ENCODE measurements at places on chromosomes 3 and 15. TPM values are rescaled to one million over a fixed set of nuclear protein-coding genes. Genes with fewer than 3 reads are reported as not detected.

DNA sequence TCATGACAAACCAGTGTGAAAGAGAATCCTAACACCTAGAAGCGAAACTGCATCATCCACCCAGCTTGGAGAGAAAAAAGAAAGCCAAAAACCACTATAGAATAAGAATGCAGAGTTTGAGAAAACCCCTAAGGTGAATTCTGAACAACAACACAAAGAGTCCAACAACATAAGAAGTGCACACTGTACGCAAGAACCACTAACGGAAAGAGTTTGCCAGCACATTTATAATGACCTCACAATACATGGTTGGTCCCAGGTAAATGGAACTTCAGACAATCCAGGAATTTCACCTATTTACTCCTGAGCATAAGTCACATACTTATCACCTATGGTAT is 128.3 kb upstream of the BHLHE40 start:
- DNase-seq, result no peak

GRCh38 chr15:70356919-70357318 is 259.2 kb upstream of the TLE3 start:
- no peak for DNase-seq

DNA sequence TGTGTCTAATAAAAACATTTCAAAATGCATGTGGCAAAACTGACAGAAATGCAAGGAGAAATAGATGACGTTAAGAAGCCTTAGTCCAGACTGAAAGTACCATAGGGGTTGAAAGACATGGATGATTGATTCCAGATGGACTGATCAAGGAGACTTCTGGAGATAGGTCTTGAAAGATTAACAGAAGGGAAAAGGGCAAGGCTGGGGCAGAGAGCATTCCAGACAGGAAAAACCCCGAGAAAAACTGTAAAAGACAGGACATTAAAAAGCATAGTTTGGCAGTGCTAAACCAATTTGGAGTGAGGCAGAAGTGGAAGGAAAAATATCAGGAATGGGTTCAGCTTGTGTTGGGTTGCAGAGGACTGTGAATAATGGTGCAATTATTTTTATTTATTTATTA is 375.2 kb upstream of the SGO1 start:
- no peak for DNase-seq

- DNase-seq, result peak; percentile 93
Measured at GRCh38 chr3:149473357-149474249, 894 bp upstream of the TM4SF4 start.

DNA sequence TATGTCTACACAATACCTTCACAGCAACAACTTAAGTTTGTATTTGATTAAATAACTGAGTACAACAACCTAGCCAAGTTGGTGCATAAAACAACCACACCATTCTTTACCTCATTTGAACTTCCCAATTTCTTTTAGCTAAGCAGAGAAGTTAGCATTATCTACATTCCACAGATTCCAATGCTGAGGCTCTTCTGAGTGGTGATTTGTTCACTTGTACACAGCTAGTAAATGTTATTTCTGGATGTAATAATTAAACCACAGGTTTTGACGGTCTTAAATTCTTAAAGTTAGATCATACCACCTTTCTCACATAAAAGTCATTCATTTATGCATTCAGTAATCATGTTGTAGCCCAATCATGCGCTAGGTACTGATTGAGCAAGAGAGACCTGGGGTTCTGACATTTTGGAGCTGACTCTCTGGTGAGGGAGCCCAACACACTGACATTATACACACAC is 102.5 kb downstream of the SST start:
- DNase-seq, result no peak

DNA sequence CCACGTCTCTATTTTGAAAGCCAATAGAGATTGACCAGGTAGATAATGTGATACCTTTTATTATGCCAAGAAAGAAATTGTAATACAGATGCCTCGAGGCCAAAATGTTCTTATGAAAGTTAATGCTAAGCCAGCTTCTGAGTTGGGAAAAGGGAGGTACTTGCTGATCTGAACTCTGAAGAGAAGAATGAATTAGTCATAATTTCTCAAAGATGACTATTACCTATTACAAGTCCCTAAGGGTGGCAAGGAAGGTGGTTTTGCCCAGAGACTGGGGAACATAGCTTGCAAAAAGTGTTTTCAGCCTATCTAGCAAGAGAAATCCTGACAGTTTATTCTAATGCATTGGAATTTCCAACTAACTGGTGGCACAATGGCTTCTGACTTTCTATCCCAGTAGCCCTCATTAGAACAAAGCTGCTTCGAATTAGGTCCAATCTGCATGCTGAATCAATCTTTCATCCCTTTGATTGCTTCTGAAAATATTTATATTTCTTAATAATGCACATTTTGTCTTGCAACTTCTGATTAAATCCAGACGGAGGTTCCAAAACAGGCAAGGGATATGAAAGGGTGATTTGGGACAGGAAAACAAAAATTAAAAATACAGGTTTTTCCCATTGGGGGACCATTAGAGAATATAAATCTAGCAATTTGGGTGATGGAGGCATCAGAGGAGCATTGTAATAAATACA is 17.7 kb upstream of the NR2F2 start:
- no peak for DNase-seq

DNA sequence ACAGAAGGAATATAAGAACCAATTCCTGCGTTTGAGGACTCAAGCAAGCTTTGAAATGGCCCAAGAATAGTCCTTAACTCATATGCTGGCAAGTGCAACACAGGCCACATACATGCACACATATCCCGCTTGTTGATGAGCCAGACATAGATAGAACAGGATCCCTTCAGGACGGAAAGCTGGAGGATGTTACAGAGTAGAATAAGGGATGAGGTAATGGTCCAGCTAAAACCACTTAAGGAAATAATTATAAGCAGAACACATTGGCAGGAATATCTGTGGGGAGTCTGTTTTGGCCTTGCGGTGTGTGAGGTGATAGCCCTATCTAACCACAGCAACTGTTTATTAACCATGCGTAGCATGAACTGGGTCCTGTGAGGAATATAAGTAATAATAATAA is 25.0 kb downstream of the SCG3 start:
- no peak for DNase-seq

- no peak for DNase-seq
Measured at GRCh38 chr3:106685745-106686144, 691.5 kb upstream of the CCDC54 start.

DNA sequence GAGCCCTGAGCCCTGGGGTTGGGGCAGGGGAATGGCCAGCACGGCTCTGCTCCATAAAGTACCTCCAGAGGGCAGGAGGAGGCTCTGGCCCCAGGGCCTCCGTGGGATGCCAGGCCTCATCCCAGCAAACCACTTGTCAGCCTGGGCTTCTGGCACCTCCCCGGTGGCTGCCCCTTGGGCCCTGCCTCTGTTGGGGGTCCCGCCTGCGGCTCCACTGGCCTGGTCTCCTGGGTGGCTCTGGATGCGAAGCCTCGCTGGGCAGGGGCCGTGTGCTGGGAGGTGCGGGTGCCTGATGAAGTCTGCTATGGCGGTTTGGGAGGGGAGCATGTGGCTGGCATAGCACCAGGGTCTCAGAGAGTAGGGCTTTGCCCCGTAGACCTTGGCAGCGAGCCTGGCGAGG is 37.6 kb downstream of the PLXNA1 start:
- no peak for DNase-seq

- no peak for DNase-seq
Measured at GRCh38 chr3:76367281-76367680, 581.9 kb upstream of the ZNF717 start.

DNA sequence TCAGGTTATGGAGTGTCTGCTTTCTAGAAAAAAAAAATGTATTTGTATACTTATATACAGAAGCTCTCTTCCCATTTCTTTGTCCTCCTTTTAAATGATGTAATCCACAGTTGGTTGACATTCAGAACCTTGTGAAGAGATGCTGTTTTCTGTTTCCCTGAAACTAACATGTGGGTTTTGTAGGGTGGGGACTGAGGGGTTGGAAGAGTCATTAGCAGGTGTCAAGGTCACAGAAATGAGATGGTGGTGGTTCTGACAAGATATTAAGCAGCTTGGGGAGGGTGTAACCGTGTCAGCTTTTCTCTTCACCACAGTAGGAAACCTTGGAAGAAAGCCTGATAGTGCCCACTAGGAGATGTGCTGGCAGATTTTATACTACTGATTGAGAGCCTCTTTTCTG is 2.4 kb downstream of the RASA2 start:
- DNase-seq, result no peak

DNA sequence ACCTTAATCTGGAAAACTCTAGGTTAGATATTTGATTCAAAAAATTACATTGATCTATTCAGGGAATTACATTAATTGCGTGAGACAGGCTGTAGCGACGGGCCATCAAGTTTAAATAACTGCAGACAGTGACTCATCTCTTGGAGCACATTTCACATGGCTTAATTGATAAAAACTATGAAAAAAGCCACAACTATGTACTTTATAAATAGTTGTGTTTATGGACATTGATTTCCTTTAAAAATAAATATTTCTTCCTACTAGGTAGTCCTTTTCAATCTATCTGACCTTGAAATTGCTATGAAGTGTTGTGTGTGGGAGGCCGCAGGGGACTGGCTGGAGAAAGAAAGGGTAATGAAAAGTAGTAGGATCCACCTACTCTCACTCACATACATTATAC is 157.8 kb downstream of the IL1RAP start:
- DNase-seq, result no peak

DNA sequence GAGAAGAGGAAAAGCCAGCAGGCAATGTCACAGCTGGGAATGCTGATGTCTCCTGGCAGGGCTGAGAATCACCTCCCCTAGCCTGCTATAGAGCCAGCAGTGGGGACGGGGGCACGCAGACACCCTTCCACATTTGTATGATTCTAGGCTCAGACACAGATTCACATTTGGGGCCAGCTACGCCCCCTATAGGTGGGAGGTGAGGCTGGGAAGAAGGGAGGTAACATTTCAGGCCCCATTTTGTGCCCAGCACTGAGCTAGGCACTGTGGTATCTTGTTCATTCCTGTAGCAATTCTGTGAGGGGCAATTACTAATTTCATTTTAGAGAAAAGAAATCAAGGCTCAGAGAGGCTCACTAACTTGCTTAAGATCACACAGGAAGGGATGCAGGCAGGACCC is 15.9 kb upstream of the ACAD9 start:
- DNase-seq, result no peak

GRCh38 chr15:36609793-36610192 is 30.4 kb downstream of the CDIN1 start:
- DNase-seq, result no peak

DNA sequence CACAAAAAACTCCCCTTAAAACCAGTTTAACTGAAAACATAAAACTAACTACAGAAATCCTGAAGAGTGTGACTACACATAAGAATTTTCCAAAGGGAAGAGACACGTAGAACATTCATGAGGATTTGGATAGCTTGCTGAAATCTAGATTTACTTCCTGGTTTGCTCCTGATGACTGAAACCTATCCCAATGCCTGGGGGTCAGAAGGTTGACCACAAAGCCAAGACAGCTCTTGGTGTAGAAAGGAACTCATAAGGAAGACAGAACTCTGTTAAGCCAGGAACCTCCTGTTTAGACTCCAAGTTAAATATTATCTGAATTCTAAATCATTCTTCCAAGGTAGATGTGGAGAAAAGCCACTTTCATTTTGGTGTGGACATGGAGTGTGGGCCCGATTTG is 92.8 kb downstream of the TFG start:
- DNase-seq, result no peak

GRCh38 chr15:74127255-74127953 is 3.0 kb upstream of the ISLR2 start:
- DNase-seq, result peak; percentile 89

DNA sequence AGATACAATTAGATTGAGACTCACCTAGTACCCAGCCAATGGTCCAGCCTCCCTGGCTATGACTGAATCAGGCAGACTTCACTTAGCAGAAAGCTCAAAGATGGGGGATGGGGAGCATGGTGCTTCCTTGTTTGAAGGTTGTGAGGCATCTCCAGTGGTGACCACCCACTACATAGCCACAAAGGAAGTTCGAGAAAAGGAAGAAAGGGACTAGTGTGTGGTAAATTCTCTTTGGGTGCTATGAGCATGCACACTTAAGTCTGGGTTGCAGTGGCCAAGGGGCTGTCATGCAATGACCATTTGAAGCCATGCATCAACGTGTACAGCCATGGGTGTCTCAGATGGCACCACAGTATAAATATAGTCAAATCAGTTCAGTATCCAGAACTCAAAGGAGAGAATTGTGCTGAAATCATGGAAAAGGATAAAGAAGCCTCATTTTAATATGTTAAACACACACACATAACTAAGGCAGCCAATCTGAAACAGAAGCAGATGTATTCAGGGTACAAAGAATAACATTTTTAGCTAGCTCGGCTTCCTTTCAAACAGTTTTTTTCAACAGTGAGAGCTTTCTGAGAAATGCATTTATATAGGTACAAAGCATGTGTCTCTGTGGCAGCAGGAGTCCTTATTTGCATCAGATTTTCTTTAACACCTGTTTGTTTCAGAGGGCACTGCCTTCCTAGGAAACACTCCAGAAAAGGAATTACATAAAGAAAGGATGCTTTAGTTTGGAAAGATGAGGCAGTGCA is 275.5 kb downstream of the GAP43 start:
- DNase-seq, result no peak

GRCh38 chr15:66733976-66734375 is 31.9 kb downstream of the SMAD6 start:
- no peak for DNase-seq

- DNase-seq, result no peak
Measured at GRCh38 chr15:26842391-26842790, 24.5 kb upstream of the GABRA5 start.

DNA sequence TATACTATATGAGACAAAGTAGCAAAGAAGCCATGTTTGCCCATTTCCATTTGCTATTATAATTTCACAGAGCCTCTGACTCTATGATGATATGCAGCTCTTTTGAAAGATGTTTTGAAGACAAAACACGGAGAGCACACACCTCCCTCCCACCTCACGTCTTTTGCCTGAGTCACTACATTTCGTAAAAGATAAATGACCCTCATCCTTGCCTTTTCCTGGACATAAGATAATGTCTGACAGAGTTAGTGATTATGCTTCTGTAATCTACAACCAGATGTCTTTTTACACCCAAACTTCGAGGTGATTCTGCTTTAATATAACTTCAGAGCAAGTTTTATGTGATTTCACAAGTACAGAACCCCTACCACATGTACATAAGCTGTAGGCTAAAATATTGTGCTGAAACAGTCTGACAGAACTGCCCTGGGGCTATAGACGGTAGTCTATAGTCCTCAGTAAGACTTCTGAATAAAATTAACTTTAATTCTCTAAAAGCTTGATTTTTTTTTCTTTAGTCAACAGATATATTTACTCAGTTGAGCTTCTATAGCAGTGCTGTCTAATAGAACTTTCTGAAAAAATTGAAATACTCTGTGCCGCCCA is 99.9 kb downstream of the CD200R1L start:
- DNase-seq, result no peak

EXD1 gene
- 0.12 TPM for total RNA-seq

GORASP1 gene
- total RNA-seq, result 84.3 TPM

C3orf49 gene
- not detected for total RNA-seq

SERPINI2 gene
- total RNA-seq, result 0.23 TPM

IL16 gene
- total RNA-seq, result 16.5 TPM

ITIH1 gene
- total RNA-seq, result 4.8 TPM

GOLGA6D gene
- total RNA-seq, result 0.12 TPM

All from mucosa of gallbladder (tissue), 1 donor.